ENCODE measurements at places on chromosomes 5 and 9.

GRCh38 chr9:3936520-3937235 lies 363.2 kb downstream of the GLIS3 start:
- DNase-seq = no peak

DNA sequence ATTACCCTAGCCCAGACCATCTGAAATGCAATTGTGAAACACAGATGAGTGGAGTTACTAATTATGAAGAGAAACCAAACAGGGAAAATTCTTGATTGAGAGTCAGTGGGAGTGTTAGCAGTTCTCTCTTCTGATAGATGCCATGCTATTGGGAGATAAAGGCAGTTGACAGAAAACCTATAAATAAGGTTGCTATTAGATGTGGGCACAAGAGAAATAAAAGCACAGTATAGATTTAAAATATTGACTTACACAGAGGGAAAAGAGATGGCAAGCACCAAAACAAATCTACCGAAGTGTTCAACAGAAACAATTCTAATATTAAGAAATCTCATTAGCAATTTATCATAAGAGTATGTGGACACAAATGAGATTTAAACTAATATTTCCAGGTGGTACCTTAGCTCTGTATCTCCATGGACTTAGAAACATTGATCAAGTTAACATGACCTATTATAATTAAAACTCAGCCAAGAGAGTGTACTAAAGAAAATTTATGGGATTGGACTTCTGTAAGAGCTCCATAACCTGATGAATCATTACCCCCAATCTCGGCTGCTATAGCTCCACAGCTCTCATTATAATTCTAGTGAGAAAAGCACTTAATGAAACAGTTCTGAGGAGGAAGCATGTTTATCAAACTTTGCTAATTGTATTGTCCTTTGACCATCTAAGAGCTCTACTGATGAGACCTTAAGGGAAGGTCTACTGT lies 665.0 kb upstream of the RIOK2 start:
- DNase-seq = no peak

DNA sequence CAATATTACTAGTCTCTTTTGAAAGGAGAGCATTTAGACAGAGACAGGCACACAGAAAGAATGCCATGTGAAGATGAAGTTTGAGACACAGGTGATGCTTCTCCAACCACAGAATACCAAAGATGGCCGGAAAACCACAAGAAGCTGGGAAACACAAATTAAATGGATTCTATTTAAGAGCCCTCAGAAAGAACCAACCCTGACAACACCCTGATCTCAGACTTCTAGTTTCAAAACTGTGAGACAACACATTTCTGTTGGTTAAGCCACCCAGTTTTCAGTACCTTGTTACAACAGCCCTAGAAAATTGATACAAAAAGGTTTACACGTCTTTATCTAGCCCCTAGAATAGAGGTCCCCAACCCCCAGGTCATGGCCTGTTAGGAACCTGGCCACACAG lies 79.8 kb upstream of the CCNG1 start:
- no peak for DNase-seq

- DNase-seq = no peak
Measured at GRCh38 chr5:80168388-80169028, 87.3 kb downstream of the SERINC5 start.

- DNase-seq = no peak
Measured at GRCh38 chr9:35609001-35609819, 4.1 kb downstream of the TESK1 start.

DNA sequence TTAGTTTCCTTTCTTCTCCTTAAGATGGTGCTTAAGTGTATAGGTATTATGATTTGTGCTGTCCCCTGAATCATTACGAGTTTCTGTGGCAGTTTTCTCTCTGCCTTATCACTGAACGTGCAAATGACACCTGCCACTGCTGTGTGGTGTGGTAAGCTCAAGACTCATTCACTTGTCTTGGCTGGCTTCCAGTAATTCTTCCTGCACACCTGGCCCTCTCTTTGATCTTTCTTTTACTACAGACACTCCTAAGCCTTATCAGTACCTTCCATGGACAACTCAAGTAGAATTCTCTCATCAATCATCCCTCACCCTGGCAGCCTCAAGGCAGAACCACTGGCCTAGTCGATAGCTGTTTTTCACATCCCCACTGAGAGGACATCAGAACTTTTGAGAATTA lies 82.6 kb upstream of the ADAMTS19 start:
- DNase-seq = no peak

GRCh38 chr9:130940693-130941576 lies 1.9 kb upstream of the FIBCD1 start:
- DNase-seq = peak; percentile 77

- DNase-seq = no peak
Measured at GRCh38 chr9:127021664-127022363, 100.6 kb downstream of the ANGPTL2 start.

GRCh38 chr9:119175581-119175980 lies 193.7 kb downstream of the BRINP1 start:
- DNase-seq = no peak

- DNase-seq = no peak
Measured at GRCh38 chr9:105338308-105338707, 93.9 kb downstream of the SLC44A1 start.

- no peak for DNase-seq
Measured at GRCh38 chr9:125970340-125970739, 223.2 kb downstream of the PBX3 start.

DNA sequence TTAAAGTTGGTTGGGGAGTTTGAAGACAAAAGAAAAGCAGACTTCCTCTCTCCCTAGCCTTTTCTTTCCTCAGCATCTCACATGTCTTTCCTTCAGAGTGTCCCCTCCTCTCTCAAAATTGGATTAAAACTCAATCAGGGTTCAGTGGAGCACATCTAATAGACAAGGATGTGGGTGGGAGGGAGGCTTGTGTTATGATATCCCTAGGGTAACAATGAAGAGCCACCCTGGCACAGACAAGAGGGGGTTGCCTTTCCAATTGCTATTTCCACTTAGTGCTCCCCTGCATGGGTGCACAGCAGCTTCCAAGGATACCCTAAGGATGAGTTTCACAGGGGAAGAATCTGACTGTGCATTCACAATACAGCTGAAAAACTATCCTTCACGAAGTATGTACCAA lies 585.2 kb upstream of the C9orf72 start:
- no peak for DNase-seq

GRCh38 chr9:88593537-88594185 lies 58.7 kb downstream of the NXNL2 start:
- DNase-seq = peak; percentile 38

- DNase-seq = no peak
Measured at GRCh38 chr5:169027501-169028061, 273.4 kb downstream of the SLIT3 start.

DNA sequence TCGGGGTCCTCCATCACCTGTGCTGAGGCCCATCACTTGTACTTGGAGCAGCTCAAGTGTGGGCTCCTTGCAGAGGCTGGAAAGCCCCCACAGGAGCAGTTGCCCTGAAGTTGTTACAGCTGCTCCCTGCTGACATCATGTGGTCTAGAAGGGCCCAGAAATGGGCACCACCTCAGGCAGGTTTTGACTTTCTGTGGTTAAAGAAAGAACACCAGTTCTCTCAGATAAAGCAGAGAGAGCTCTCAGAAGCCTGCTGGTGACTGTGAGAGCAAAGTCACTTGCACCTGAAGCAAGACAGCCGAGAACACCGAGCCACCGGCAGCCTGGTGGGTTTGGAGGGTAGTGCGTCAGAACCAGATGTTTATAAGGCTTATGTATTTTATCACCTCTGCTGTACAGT lies 70.4 kb downstream of the MVB12B start:
- DNase-seq = peak; percentile 18

- DNase-seq = no peak
Measured at GRCh38 chr5:168822745-168823281, 243.6 kb upstream of the PANK3 start.

DNA sequence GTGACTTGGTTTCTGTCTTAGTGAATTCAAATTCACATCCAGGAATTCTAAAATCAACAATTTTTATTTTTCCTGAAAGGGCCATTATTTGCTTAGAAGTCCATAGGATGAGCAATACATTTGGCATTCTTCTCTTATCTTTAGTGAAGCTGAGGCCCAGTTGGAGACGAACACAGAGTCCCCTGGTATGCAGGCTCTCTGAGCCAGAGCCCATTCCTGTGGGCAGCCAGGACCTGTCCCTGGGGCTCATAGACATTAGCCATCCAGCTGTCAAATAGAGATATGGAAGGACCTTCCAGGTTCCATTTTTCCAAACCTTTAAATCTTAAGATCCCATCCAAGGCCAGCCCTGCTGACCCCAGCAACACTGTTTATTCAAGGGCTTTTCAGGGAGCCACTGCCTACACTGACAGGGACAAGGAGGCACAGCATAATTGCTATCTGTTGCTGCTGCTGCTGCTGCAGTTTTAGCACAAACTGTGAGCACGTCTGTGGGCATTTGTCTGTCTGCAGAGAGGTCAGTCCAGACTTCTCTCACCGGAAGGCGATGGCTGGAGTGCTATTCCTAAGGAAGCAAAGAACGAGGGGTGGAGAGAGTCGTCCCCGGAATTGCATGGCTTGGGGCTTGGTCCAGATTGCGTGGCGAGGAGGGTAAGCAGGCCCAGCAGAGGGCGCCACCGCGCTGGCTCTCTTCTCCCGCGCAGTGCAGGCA lies 639.0 kb downstream of the CCDC171 start:
- DNase-seq = peak; percentile 27

- no peak for DNase-seq
Measured at GRCh38 chr9:35841645-35841900, 12.5 kb downstream of the TMEM8B start.

- no peak for DNase-seq
Measured at GRCh38 chr9:38212016-38212415, 143.0 kb upstream of the SHB start.

DNA sequence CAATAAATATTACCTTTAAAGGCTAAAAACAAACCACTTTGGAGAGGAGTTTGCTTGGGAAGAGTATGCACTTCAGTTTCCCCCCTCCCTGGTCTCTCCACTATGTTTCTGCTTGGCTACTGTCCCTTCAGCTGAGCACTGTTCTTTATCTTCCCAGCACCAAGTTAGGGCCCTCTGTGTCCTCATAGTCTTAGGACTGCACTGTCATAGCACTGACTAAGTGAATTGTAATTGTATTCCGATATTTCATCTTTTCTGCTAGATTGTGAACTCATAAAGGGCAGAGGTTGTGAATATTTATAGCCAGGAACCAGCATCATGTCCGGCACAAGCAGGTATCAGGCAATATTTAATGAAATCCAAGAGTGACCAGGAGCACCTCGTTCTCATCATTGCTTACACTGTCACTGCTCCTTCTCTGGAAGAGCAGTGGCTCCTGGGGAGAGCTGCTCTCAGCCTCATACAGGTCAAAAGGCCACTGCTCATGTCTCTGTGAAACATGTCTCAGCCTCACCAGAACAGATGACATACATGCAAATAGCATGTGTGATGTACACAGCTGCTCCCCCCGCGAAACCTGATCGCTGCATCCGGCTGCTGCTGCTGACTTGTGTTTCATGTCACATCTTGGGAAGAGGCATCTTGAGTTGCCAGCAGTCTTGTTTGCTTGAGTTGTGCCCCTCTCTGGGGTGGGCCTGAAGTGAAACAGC lies 279.7 kb upstream of the MSX2 start:
- no peak for DNase-seq

GRCh38 chr9:132169672-132170392 lies 8.0 kb downstream of the NTNG2 start:
- peak; percentile 51 for DNase-seq

DNA sequence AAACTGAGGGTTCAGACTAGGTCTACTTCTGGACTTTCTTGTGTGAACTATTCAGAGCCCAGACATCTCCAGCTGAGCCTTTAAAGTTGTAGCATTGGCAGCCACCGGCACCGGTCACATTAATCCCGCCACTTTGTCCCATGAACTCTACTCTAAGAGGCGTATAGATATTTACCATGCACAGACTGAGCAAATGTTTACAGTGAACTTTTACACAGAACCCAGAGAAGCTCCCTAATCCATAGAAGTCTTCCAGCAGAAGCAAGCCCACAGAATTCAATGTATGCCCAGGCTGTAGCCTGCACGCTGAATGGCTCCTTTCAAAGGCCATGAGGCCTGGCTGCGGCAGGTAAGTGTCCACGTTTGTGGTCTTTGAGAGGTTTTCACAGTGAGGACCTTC lies 466.9 kb downstream of the ENC1 start:
- DNase-seq = no peak

DNA sequence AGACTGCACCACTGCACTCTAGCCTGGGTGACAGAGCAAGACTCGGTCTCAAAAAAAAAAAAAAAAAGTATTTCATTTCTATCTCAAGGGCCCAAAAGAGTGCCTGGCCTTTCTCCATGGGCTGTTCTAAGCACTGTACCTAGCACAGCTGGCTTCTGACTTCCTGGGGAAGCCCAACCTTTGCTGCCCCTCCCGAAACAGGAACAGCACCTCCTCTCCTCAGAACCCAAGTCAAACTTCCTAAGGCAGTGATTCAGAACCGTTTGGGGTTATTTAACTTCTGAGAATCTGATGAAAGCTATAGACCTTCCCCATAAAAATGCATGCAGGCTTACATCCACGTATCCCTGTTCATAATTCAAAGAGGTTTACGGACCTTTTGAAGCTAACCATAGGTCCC lies 57.8 kb downstream of the NRG2 start:
- no peak for DNase-seq

DNA sequence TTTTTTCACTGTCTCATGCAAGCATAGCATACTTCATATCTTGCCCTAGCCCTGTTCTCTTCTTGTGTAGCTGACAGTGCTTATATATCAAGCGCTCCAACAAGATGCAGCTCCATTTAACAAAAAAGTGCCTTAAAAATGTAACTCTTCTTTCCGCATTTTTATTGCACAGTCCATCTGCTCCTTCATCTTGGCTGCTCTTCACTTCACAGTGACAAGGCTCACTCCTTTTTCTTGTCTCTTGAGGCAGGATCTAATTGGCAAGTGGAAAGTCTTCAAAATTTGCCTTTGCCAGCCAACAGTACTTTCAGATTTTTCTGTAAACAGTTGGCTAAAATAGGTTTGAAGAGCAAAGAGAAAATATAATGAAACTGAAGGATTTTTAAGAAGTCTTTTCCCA lies 161.8 kb downstream of the PBX3 start:
- no peak for DNase-seq

DNA sequence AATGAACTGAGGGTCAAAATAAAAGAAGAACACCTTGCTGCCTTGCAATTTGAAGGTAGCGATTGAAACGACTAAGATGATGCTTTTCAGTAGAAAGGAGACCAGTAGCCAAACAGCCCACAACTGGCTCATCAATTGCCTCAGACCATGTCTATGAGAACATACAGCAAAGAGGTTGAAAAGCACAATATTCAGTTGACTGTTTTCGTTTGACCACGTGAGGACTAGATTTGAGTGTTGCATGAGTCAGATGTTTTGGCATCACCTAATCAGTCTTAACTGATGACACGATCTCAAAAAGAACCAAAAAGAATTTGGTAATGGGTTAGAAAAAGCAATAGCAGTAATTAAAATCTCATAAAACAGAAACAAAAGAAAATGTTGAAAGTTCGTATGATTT lies 82.7 kb upstream of the IL7R start:
- no peak for DNase-seq

GRCh38 chr9:33043671-33044070 lies 18.6 kb downstream of the DNAJA1 start:
- DNase-seq = no peak

DNA sequence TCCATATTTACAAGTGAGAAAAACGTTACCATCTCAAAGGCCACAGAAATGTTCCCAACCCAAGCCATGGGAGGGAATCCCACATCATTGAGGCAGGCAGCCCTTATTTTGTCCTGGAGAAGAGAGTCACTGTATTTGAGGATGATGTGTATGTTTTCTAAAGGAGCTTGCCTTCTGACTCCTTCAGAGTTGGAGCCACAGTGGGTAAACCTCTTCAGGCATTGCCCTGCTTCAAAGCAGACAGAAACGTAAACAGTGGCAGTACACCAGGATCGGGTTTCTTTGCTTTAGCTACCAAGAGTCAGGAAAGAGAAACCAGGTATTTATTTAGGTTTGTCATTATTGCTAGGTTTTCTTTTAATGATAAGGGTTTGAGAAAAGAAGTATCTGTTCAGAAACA lies 45.7 kb downstream of the MUSK start:
- no peak for DNase-seq

Data from stimulated activated CD4-positive, alpha-beta T cell treated with anti-CD3 and anti-CD28 coated beads, TNF-alpha, amount 100 ng/mL, for 24 hours (primary cell).